ENCODE measurements at places on chromosomes 2 and 18.

DNA sequence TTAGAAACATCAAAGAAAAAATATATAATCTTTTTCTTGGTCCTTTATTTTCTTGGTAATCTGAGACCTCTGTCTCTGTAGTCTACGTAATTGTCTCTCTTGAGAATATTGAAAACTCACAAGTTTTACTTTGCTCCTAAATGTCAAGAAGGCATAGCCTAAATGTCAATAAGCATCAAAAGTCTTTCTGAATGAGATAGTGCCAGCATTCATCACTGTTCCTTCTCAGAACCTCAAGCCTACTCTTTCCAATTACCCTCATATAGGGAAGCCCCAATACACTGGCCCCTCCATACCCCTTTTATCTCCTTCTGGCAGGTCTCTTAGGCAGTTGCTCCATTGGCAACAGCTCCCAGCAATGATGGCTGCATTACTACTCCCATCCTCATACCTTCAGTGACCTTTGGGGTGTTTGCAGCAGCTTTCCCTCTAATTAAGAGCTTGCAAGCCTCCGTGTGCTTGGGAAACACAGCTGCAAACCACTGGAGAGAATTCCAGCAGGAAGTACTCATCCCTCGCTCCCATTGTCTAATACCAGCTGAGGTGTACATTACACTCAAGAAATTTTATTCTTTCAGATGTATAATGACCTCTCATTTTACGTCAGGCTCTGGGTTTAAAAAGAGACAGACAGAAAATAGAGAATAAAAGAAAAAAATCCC, 95.8 kb downstream of the KYNU start:
- DNase-seq, result no peak

DNA sequence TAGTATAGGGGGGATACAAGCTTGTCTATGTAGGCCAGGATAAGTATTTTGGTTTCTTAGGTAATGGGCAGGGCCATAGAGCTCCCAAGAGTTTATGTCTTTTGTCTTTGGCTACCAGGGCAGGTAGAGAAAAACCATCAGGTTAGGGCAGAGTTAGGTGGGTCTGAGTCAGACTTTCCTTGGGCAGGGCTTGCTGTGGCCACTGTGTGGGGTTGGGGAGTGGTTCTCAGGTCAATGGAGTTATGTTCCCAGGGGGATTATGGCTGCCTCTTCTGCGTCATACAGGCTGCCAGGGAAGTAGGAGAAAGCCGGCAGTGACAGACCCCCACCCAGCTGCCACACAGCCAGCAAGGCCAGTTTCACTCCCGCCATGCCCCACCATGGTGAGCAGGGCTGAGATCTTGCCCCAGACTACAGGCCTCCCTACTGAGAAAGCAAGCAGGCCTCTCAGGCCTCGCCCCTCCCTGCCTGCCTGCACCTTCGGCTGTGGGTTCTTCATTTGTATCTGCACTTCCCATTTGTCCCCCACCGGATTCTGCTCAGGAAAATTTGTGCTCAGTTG, 55.5 kb downstream of the RPIA start:
- no peak for DNase-seq

GRCh38 chr18:79797518-79798345, at the start of gene KCNG2:
KCNG2 (plus strand) TSS chr18:79797938; CDS start chr18:79863668, 65,730 bp downstream.
- DNase-seq, result no peak

DNA sequence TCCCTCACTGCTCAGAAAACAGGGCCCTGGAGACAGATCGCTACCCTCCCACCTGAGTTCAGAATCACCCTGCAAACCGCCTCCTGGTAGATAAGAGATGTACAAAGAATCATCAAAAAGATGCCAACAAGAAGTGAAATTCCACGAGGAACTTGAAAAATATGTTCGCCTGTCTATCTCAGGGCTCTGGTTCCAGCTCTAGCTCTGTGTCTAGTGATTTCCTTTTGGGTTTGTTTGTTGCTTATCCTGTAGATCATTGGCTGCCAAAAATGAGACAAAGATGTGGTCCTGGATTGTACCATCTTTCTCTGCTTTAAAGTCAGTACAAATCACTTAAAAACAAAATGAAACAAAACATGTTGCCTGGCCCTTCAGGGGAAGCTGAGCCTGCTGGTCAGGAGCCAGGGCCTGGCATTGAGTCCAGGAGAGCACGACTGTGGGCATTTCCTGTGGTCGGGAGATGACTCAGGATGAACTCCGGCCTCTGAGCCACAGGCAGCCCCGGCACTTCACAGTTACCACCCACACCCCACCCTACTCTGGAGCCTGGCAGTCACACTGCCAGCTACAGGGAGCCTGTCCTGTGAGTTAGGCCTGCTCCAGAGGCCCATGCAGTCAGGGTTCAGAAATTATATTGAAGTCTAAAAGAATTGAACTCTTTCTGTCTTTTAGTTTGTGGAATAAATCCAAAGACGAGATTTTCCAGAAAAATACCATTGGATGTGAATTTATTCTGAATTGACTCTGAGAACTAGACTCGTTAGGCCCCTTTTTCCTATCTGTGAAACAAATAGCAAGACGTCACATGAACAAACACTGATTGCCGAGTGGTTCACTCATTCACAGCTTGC, 8.0 kb upstream of the ITGB6 start:
- DNase-seq, result peak; percentile 41

DNA sequence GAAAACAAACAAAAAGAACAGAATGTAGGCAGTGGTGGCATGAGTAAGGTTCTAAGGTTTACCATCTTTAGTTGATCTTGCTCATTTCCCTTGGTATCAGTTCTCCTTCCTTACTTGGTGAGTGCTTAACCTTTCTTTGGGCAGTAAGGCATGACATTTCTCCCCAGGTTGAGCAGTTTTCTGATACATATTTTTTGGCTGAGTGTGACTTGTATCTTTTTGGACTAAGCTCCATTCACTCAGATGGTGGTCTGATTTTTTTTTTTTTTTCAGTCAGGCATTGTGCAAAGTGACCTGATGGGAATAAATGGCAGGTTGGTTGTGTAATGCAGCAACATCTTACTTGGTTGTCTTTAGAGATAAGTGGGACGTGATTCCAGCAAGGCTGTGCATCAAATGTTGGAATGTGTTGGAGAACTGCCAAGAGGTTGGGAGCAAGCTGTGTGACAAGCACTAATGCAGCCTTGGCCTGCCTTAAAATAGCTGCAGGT, 15.1 kb downstream of the SPTBN1 start:
- peak; percentile 76 for DNase-seq

DNA sequence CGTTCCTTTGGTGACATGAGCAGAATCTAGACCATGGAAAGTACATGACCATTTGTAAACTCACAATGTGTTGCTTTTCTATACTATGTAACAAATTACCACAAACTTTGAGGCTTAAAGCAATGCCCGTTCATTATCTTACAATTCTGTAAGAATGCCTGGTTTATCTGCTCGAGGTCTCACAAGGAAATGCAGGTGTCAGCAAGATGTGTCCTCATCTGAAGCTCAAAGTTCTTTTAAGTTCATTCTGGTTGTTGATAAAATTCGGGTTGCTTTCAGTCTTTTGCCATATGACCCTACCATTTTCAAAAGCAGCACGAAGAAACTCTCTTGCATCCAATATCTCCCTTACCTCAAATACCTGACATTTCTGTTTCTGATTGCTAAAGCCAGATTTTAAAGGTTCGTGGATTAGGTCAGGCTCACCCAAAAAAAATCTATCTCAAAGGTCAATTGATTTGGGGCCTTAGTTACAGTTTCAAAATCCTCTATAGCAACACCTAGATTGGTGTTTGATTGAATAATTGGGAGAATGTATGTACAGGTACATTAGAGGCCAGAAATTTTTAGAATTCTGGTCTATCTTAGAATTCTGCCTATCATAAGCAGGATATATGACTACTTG, 125.9 kb downstream of the TMEM131 start:
- DNase-seq, result no peak

DNA sequence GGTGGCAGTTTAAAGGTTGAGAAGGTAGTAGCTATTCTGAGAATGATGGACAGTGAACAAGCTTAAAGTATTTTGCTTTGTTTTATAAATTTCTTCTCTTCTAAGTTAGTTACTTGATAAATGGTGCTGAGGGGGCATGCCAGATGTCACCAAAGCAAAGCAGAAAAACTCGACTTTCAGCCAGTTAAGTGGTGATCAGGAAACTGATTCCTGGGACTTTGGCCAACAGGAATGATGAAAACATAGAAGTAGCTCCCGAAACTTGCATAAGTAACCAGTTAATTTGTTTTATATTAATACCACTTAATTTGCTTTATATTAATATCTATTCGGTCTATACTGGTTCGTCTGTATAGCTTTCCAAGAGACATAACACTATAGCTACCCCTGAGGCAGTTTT, 82.6 kb downstream of the FANCL start:
- DNase-seq, result peak; percentile 27

GRCh38 chr2:109427661-109428091, 186.1 kb downstream of the SEPTIN10 start:
- no peak for DNase-seq

DNA sequence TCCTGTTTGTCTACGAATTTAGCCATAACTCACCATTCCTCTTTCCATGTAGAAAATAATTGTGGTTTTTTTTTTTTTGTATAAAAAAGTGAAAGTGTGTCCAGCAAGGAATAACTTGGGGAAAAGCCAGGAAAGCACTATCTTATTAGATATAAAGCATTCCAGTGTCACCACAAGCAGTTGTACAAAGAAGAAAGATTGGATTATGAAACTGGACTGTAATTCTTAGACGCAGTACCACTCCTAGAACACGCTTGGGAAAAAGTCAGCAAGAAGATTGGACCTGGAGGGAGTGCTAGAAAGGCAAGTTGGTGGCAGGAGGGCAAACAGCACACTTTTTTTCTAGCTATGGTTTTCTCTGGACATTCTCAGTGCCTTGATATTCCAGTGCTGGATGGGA, 186.7 kb downstream of the PARD3B start:
- DNase-seq, result no peak

- DNase-seq, result peak; percentile 65
Measured at GRCh38 chr2:172861656-172862476, 126.2 kb downstream of the RAPGEF4 start.

- no peak for DNase-seq
Measured at GRCh38 chr2:205995260-205995659, 90.7 kb downstream of the INO80D start.

- no peak for DNase-seq
Measured at GRCh38 chr18:63451799-63452660, 24.7 kb upstream of the SERPINB5 start.

DNA sequence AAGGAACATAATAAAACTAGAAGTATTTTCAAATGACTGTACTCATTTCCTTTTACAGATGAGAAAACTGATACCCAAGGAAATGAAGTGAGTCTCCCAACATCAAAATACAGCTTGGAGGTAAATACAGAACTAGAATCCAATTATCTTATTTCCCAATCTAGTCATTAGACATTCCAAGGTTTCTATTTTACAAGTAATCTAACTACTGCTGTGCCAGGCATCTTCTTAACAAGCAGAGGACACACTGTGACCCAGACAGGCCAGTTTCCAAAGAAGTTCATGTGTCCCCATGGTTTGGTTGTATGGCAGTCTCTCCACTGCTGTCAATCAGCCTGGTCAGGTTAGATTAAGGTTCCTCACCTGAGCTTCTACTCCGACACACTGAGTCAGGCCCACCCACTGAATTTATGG, 143.5 kb downstream of the THADA start:
- DNase-seq, result no peak

GRCh38 chr2:198252472-198252871, 448.1 kb downstream of the PLCL1 start:
- no peak for DNase-seq

- DNase-seq, result peak; percentile 34
Measured at GRCh38 chr18:51614967-51615571, 417.6 kb upstream of the MEX3C start.

DNA sequence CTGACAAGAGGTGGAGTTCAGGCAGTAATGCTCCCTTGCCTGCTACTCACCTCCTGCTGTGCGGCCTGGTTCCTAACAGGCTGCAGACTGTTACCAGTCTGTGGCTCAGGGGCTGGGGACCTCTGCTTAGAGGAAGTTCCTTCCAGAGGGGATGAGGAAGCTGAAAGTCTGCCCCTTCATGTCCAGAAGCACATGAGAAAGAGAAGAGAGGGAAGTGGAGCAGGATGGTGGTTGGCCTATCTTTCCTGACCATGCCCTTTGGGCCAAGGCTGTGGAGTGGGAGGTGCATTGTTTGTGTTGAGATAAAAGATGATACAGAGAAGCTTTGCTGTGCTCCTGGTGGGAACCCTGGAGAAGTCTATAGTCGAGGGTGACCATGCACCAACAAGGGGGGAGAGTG, 112.5 kb downstream of the LPIN1 start:
- no peak for DNase-seq

DNA sequence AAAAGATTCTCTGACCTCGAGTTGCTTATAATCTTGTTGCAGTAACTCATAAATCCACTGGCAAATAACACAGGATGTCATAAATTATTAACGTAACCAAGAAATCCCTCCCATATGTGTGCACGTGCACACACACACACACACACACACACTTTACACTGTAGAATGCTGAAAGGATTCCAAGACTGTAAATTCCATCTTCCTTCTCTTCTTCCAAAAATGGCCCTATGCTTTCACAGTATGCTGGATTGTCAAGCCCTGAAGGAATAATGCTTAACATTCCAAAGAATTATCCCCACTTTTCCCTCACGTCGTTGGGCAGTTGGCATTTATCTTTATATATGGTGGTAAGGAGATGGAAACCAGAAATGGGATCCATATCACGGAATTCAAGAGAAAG, 117.5 kb upstream of the CRIM1 start:
- no peak for DNase-seq

GRCh38 chr2:100285691-100286090, 36.6 kb downstream of the LONRF2 start:
- DNase-seq, result no peak

DNA sequence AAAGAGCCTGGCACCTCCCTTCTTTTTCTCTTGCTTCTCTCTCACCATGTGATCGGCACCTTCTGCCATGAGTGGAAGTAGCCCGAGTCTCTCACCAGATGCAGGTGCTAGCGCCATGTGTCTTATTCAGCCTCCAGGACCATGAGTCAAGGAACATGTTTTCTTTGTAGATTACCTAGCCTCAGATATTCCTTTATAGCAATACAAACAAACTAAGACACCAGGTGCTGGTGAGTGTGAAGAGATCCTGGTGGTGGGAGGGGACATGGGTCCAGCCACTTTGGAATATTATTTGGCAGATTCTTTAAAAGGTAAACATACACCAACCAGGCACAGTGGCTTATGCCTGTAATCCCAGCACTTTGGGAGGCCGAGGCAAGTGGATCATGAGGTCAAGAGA, 5.9 kb upstream of the USP40 start:
- DNase-seq, result no peak

GRCh38 chr2:120854014-120854620, 118.4 kb downstream of the GLI2 start:
- no peak for DNase-seq

DNA sequence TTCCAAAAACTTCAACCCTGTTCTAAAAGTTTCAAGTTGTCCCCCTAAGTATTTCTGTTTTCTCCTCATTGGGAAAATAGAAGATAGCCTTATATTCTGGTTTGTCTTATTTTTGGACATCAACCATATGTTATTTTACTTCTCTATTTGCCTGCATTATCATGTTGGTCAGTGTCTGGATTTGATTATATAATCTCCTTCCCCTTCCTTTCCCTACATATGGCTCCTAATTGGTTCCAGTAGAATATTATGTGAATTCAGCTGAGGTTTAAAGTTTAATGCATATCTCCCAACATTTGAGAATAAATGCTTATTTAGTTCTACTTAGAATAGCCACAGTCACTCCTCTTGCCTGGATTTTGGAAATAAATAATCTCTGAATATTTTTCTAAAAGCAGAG, 66.9 kb downstream of the OXER1 start:
- no peak for DNase-seq

GRCh38 chr2:37026050-37026449, 58.1 kb downstream of the HEATR5B start:
- no peak for DNase-seq

- DNase-seq, result no peak
Measured at GRCh38 chr18:70397259-70397925, 108.5 kb downstream of the SOCS6 start.
